ENCODE measurements at places on chromosomes 12 and 14.

DNA sequence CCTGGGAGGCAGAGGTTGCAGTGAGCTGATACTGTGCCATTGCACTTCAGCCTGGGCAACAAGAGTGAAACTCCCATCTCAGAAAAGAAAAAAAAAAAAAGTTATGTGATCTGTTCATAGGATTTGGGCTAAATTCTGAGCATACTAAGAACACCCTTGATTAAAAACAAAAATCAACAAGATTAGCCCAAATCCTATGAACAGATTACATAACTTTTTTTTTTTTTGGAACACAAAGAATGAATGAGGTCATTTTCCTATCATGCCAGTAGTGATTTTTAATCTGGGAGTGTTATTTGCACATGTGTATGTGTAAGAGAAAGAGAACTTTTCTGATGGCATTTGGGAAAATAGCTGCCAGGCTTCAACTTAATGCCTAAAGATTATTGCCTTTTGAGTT lies 208.7 kb downstream of the ERC1 start:
- DNase-seq = no peak

GRCh38 chr14:55180434-55180833 lies 11.0 kb downstream of the DLGAP5 start:
- no peak for DNase-seq

DNA sequence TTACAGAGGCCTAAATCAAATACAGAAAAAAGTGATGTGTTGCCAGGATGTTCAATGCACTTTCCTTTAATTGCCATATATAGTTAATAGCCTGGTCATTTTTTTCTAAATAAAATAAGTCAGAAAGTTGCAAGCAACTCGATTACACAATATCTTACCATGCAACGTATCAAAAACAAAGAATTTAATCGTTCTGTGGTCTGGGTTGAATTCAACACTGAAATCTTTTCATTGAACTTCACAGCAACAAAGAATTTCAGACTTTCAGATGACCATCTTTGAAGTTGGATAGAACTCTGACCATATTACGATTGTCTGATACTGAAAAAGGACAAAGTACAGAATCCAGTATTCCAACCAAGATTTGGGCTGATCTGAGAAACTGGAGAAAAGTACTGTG lies 231.9 kb downstream of the SLC25A21 start:
- DNase-seq = no peak

- no peak for DNase-seq
Observed at GRCh38 chr12:52390739-52391617, 5.5 kb upstream of the KRT84 start.

DNA sequence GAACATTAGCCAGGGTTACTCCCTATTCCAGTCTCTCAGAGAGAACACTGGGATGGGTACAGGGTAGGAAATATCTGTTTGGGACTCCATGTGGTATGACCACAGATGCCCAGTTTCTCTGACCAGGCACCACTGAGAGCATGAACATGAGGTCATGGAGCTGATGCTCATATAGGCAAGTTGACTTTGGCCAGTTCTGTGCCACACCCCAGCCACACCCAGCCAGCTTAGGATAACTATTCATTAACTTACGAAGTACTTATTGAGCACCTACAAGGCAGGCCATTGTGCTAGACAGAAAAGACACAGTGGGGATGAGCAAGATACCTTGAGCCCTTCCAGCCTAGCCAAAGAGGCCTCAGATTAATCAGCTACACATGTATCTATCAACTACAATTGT lies 262.5 kb downstream of the DPF3 start:
- DNase-seq = no peak

DNA sequence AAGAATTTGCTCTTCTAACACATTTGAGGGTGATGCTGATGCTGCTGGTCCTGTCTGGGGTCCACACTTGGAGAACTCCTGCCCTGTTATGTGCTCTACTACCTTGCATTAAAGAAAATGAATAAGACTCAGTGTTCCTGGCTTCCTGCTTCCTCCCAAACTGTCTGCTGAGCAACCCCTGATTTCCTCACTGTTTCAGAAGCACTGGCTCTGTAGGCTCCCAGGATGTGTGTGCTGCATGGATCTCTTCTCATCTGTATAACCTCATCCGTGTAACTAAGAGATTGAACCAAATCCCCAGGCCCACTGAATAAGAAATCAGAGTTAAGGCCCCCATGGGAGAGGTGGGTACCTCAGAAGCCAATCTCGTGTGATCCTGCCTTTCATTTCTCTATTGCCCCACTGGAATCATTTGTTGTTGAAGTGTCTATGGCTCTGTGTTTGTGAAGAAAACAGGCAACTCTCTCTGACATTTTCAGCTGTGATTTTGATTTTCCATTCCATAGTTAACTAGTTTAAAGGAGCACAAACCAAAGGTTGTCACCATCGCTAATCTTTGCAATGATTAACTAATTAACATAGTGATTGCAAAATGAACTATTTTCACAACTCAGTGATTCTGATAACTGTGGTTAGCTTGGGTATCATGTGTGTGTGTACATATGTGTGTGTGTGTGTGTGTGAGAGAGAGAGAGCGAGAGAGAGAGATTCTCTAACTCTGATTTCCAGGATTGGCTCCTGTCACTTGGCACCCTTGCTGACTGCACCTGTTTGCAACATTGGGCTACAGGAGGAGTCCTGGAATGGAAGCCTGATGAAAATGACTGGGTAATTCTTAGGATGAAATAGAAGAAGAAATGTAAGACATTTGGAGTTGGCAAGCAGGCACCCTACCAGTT lies 196.2 kb downstream of the SLC38A4 start:
- no peak for DNase-seq

DNA sequence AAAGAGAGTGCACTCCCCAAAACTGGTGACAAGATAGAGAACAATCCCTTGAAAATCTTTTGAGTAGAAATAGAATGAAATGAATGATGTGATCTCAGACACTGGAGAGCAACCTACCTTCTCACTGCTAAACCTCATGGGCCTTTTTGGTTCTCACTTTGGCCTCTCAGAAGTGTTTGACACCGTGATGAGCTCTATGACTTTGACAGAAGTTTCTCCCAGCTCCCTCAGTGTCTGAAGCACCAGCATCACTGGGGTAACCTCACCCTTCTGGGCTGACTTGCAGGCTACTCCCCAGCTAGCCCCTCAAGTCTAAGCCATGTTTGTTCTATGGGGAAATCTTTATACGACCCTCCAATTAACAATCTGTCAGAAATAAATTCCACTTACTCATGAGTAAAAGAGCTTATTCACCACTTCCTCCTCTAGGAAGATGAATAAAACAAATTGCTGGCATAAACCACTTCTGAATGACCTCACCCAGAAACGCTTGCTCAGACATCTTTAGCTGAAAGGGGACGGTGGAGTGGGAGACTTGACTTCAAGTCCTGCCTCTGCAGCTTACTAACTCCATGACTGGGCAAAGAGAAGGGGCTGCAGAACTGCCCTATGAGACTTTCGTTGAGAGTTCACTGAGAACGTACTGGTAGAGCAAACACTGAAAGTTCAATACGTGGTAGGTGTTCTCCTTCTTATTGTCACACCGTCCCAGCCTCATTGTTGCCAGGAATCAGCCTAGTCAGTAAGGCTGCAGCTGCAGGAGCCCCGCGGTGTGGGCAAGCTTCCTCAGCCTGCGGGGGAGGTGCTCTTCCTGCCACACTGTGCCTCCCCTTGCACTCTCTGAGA lies 46.5 kb downstream of the ST8SIA1 start:
- DNase-seq = peak; percentile 18

DNA sequence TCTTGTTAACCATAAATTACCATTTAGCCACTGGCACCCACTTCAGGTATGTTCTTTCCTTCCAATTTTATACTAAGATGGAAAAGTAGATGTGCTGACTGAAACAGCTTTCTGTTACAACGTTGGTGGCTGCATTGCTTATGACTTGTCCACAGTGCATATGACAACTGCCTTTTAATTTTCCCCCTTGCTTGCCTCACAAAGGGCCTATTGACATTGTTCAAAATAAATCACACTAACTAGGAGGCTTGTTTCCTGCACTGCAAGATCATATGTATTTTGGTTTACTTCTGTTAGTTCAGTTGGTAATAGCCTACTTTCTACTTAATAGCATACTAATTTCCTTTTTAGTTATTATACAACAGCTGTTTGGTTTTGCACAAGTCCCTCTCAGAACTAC lies 55.4 kb downstream of the SCAF11 start:
- DNase-seq = no peak

DNA sequence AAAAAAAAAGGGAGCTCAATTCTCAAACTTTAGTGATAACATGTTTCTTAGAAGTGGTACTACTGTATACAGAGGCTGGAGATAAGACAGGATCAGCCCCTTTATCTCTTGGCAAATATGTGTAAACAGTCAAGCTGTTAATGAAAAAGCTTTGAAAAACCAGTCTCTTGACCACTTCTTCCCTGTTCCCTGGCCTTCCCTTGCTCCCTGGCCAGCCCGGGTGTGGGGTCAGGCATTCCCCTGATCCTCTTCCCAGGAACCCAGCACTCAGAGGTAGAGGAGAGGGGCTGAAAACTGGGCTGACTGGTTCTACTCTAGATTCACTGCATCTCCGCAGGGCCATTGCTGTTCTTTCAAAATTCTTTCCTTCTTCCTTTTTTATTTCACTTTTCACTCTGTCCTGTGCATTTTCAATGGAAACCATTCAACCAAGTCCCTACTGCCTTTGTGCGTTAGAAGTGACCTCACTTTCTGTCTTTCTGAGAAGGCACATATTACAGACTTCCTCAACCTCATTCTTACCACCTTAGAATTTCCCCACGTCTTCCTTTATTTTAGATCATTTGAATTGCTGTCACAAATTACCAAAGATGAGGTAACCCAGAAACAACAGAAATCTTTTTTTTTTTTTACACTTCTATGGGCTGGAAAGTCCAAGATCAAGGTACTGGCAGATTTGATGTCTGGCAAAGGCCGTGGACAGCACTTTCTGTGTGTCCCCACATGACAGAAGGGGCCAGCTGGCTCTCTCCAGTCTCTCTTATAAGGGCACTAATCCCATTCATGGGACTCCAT lies 5.7 kb downstream of the GNG2 start:
- DNase-seq = no peak

GRCh38 chr14:103366741-103367140 lies 18.5 kb upstream of the MARK3 start:
- DNase-seq = no peak

GRCh38 chr12:43835656-43836474 lies at the start of gene TMEM117:
TMEM117 (plus strand) TSS chr12:43836081.
- peak; percentile 27 for DNase-seq

- DNase-seq = no peak
Observed at GRCh38 chr12:128753438-128753837, 70.3 kb downstream of the SLC15A4 start.

- DNase-seq = no peak
Observed at GRCh38 chr12:116427200-116427930, 131.8 kb upstream of the MAP1LC3B2 start.

DNA sequence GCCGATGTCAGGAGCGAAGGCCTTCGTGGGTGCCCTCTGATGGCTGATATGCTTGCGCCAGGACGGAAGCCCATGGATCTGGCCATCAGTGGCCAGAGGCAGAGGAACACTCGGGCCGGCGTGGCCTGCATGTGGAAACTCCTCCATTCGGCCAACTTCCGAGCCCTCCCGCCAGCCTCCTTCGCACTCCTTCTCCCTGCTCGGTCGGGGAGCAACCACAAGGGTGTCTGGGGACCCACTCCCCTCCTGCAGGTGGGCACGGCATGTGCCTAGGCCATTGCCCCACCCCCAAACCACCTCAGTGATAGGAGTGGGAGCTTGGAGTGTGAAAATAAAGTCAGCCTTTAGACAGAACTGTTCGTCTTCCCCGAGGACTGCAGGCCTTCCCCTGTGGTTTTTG lies 231.3 kb downstream of the BCL11B start:
- DNase-seq = no peak
